Muscle of arm (tissue), 14 donors: ENCODE measurements at places on chromosomes 4 and X. TPM values are rescaled to one million over a fixed set of nuclear protein-coding genes. Genes with fewer than 3 reads are reported as not detected.

DNA sequence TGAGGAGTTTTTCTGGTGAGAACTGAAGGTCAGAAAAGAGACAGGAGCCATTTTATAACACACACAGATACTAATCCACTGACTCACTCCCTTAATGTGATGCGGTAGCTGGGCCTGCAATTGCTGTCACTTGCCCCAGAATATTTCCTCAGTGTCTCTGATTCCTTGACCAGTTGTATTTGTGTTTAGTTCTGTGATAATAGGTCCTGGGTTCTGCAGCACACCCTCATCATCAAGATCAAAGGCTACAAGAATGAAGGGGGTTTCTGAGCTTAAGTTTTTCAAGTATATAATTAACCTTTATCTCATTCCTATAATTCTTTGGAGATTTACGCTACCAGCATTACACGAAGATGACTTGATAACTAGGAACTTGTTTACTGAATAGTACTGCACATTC is 576.5 kb upstream of the CPXCR1 start:
- DNase-seq, result no peak

DNA sequence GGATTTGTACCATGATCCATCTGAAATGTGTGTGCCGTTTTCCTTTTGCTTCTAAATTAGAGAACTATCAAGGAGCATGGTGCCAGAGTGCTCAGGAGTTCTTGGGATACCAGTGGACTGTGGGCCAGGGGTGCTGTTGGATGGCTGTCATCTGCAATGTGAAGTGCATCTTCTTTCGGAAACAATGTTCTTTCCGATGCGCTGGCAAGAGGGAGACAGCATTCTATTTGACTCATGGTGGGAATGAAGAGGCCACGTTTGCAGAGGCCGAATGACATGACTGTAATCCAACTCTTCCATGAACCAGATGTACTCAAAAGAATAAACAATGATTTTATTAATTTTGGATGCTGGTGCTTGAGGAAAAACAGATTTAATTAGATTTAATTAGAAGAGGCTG is 45.5 kb downstream of the SORCS2 start:
- DNase-seq, result no peak

DNA sequence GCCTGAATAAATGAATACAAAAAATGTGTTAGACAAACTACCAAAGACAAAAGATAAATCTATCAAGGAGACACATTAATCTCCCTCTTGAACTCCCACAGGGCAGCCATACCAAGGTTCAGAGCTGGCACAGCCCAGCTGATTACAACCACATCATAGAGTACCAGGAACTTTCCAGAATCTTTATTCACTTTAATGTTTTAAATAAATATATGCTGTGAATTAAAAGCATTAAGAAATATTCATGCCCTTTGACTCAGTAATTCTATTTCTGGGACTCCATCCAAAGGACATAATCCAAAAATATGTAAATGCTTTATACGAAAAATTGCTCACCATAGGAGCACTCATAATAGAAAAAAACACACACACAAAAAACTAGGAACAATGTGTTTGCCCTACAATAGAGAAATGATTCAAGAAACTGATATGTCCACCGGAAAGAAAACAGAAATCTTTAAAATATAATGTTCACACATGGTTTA is 126.0 kb downstream of the LDB2 start:
- DNase-seq, result peak; percentile 59

DNA sequence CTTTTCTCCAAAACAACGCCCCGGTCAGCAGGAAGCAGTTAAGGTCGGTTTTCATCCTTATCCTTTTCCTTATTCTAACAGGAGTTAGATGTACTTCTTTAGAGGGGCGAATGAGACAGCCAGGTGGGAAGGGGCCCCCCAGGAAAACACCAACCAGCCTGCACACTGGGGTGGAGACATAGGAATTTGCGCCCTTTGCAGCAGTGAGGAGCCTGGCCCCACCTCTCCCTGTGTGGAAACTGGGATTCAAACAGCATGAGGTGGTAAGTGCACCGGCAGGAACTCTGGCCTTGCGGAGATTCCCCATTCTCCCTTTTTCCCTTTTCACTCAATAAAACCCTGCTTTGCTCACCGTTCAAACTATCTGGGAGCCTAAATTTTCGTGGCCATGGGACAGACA is 8.0 kb upstream of the FAM47C start:
- DNase-seq, result no peak

- no peak for DNase-seq
Measured at GRCh38 chr4:90245837-90246236, 118.6 kb downstream of the CCSER1 start.

DNA sequence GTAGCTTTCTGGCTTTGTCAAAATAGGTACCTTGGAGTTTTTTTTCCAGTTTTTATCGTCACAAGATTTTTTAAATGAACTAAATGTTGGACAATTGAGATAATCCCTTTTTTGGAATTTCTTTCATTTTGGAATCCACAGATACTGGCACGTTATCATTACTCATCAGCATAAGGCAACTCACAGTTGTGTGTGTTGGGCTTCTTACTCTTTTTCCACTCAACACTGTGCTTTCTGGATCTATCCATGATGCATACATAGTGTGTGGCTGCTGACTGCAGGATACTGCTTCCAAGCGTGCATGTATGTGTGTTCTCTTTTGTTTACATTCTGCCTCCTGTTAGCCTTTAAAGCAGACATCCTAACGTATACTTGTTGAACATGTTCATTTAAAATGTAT is 113.5 kb upstream of the FAM9A start:
- DNase-seq, result peak; percentile 36

DNA sequence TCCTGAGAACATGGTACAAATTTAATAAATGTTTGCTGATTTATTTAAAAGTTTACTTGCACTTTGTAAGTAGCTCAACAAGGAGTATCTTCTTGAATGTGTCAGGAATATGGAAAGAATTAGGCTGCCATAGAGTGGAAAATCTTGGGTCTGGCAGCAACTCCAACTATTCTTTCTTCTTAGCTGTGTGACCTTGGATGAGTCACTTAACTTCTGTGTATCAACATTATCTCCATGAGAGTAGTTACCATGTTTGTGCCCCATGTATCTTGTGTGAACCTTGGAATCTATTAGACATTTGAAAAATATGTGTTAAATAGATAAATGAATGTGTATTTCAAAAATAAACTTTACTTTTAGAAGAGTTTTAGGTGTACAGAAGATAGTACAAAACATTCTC is 348.8 kb downstream of the GBA3 start:
- no peak for DNase-seq

- no peak for DNase-seq
Measured at GRCh38 chrX:21398426-21398825, 24.2 kb downstream of the CNKSR2 start.

- no peak for DNase-seq
Measured at GRCh38 chrX:48688531-48689150, 5.0 kb downstream of the WAS start.

GRCh38 chr4:158042591-158043030 is 130.2 kb downstream of the GASK1B start:
- DNase-seq, result no peak

DNA sequence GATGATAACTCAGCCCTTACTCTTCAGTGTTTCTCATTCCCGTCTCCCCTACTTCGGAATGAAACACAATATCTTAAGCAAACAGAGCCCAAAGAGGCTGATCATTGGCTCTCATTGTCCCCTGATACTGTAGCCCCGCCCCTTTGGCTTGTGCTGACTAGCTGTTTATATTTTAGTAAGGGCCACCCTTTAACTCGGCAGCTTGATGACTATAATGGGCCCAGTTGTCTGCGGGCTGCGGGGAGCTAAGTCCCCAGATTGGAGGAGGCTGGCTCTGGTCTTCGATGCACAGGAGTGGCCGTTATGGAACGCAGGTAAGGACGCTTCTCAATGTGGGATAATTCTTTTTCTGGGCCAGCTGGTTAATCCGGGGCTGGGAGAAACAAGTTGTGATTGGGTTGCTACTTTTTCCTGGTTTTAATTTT is at the start of gene TRIM2:
Gene TRIM2, plus strand, starts transcription at position 197 of the 425 bp plus-strand sequence. Its CDS starts 88 bp downstream, at position 285.
- DNase-seq, result peak; percentile 85

DNA sequence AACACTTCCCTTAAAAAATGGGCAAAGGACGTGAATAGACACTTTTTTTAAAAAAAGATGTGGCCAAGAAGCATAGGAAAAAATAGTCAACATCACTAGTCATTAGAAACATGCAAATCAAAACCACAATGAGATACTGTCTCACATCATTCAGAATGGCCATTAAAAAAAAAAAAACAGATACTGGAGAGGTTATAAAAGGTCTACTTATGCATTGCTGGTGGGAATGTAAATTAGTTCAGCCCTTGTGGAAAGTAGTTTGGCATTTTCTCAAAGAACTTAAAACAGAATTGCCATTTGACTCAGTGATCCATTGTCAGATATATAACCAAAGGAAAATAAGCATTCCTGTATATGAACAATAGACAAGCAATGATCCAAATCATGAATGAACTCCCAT is 352.8 kb upstream of the EPHA5 start:
- no peak for DNase-seq

GRCh38 chr4:3371033-3372001 is 70.5 kb upstream of the HGFAC start:
- DNase-seq, result no peak

GRCh38 chrX:20529301-20529700 is 262.6 kb upstream of the RPS6KA3 start:
- no peak for DNase-seq

Gene FNIP2
- polyA plus RNA-seq, result 14.5 TPM

Gene RNF212
- 3.7 TPM for polyA plus RNA-seq

Gene UGT2B11
- 0.10 TPM for polyA plus RNA-seq

Gene ATP11C
- 15.5 TPM for polyA plus RNA-seq
